ENCODE measurements at places on chromosomes 12 and 14.
A peak's percentile ranks its signal among the peaks of the same experiment; 100 is the strongest.

GRCh38 chr12:95974358-95974757, 21.8 kb downstream of the HAL start:
- DNase-seq: no peak

DNA sequence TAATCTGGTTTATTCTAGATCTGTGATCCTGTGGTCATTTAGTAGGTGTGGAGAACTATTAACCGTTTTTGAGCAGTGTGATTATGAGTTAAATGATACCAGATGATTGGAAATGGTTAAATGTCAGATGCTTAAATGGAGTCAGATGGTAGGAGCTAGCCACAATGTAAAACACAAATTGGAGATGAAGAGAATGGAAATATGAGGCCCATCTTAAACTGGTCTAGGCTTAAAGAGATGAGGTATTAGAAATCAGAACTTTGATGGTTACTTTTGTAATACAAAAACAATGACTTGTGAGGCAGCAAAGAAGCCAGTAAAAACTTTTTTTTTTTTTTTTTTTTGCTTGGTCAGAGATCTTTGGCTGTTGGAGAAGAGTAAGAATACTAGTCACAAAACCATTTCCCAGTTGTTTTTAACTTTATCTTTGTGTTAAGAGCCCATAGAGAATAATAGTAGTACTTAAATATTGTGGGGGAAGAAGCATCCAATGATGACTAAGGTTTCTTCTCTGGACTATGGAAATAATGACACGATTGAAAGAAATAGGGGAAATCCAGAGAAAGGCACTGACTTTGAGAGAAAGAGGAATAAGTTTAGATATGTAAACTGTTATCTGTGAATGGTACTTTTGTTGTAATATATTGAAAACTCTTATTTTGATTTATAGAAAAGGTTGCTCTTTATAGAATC, 95.9 kb downstream of the WNK1 start:
- peak; percentile 14 for DNase-seq

GRCh38 chr12:15662303-15662980, 126.7 kb downstream of the EPS8 start:
- DNase-seq: no peak

DNA sequence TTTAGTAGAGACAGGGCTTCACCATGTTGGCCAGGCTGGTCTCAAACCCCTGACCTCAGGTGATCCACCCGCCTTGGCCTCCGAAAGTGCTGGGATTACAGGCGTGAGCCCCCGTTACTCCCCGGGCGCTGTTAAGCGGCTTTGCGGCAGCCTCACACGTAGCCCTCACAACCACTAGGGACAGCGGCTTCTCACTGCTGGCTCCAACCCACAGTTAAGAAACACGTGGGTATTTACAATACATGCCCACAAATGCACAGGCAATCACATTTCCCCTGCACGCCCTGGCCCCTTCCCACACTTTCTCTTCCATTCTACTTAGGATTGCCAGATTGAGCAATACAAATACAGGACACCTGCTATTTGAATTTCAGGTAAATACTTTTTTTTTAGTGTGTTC, 37.0 kb upstream of the EIF5 start:
- DNase-seq: no peak

GRCh38 chr14:90447720-90448497, 51.1 kb downstream of the CALM1 start:
- DNase-seq: no peak

GRCh38 chr12:113230315-113231234, 9.3 kb downstream of the TPCN1 start:
- DNase-seq: no peak

DNA sequence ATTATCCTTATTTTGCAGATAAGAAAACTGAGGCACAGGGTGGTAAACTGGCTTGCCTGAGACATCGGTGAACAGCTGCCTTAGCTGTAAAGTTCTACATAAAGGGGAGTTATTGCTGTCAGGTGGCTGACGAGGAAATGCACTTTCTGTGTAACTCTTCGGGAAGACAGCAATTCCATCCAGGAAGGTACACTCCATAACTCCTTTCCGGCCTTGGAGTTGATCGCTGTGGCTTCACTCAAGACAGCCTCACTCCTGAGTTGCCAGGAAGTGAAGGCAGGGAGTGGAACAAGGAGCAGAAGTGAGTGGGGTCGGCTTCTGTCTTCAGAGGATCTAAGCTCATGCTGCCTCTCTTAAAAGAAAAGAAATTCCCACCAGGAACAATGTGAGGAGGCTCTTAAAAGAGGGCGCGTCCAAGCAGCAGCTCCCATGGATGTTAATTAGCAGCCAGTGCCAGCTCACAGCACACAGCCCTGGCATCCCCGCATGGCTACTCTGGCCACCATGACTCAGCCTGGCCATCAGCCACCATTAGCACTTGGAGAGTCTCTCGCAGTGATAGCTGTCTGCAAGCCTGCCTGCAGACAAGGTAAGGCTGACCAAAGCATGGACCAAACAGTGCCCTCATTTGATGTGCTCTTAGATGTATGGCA, 60.3 kb downstream of the NUAK1 start:
- DNase-seq: no peak

DNA sequence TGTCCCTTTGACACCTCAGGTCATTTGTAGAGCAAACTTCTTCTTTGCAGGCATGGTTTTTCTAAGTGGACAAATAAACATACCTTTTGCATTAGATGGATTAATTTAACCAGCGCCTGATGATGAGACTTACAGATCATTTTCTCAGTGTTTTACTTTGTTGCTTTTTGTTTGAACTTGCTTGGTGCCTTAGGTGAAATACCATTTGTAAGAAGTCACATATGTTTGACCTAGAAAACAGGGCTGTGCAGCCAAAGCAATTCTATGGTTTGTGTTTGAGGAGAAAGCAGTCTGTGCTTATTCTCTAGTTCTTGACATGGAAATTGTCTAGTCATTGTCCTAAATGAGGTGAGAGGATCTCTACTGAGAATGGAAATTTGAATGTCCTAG, 111.1 kb downstream of the DIP2B start:
- DNase-seq: no peak

- DNase-seq: no peak
These were observed 2.3 kb upstream of the KRT6A start for GRCh38 chr12:52495389-52495788.

- no peak for DNase-seq
These were observed 131.4 kb upstream of the RGS6 start for GRCh38 chr14:71800878-71801277.

GRCh38 chr14:96734076-96734622, 63.0 kb upstream of the VRK1 start:
- DNase-seq: no peak

- DNase-seq: no peak
These were observed 23.8 kb upstream of the GPR132 start for GRCh38 chr14:105088812-105089745.

GRCh38 chr14:90454041-90455000, 57.5 kb downstream of the CALM1 start:
- DNase-seq: no peak

DNA sequence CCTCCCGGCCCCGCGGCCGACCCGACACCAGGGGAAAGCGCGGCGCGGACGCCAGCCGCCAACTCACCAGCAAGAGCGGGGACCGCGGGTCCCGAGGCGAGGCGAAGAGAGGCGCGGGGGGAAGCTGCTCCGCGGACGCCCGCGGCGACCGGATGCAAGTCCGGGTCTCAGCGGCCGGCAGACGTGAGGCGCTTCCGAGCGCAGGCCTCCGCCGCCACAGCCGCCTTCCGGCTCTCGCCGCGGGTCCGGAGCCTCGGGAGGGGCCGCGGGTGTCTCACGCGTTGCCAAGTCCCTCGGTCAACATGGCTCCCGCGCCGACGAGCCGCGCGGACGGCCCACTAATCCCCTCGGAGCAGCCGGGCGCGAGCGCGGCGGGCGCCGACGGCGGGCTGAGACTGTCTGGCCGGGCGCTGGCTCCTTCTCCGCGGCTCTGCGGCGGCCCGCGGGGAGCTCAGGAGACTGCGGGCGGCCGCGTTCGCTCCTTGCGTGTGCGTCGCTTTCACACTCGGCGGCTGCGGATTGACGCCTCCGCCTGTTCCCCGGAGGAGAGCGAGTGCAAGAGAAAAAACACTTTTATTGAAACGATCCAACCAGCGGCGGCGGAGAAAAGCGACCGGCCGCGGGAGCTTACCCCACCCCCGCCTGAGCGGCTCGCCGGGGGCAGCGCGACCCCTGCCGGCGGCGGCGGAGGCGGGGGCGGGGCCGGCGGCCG, at the start of gene CDK17:
TSS of gene CDK17 (minus strand) at position 521 of the 712 bp plus-strand sequence. CDS start 65,603 bp downstream, outside the sequence.
- DNase-seq: peak; percentile 93

- DNase-seq: no peak
These were observed 1.7 kb downstream of the ARHGAP5 start for GRCh38 chr14:32078858-32079216.

DNA sequence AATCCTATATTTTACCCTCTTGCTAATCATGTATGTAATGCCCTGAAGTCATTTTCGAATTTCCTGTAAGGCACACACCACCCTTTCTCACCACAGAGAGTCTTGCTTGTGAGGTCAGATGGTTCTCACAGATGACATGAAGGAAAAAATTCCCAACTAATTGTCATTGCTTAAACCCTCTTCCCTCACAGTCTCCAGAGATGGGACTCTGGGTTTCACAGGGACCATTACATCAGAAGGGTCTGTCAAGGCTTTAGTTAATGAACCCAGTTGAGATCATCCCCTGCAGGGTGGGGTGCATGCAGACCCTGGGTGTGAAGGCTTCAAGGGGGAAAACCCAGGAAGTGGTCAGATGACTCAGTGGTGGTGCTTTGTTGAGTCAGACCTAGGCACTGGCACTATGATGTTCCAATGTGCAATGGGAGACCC, 229.6 kb downstream of the BCAT1 start:
- peak; percentile 21 for DNase-seq
